Activated T-helper 2 cell treated with anti-CD3 and anti-CD28 coated beads, Interferon-gamma antibody, Interleukin-2, Interleukin-4, amounts not matched to agents 10 μg/mL and 5 μg/mL and 100 μg/mL, durations not matched to agents 14 hours and 24 hours and 36 hours (primary cell): ENCODE measurements at places on chromosomes 16 and 17. TPM values are rescaled to one million over a fixed set of nuclear protein-coding genes. Genes with fewer than 3 reads are reported as not detected.

Gene GNG13
- not detected in 2 replicates for total RNA-seq

Gene HIGD1B
- total RNA-seq, result not detected in 2 replicates

Gene P3H4
- total RNA-seq, result 7.8 and 8.6 TPM in 2 replicates

DNA sequence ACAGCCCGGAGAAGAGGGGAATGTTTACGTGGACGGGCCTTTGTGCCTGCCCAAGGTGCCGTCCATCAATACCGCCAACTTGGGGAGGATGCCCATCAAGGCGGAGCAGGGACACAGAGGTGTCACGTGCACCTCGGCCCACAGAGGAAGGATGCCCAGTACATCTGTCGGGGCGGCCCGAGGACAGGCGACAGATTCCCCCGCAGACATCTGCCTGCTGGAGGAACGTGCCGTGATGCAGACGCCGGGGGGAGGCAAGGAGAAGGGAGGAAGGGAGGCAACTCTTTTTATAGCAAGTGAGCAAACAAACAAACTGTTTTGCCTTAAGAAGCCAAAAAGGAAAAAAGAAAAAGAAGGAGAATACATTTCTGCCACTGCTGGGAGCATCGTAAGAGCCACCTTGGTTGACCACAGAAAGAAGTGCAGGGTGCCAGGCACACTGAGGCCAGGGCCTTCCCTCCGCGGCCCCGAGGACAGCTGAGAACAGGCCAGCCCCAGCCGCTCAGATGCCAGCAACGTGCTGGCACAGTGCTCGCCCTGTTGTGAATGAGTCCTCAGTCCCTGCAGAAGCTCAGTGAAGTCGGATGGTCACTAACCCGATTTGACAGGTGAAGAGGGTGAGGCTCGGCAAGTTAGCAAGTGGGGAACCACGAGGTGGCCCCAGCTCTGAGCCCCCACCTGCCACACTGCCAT is 146.4 kb downstream of the RBFOX3 start:
- DNase-seq, result no peak

DNA sequence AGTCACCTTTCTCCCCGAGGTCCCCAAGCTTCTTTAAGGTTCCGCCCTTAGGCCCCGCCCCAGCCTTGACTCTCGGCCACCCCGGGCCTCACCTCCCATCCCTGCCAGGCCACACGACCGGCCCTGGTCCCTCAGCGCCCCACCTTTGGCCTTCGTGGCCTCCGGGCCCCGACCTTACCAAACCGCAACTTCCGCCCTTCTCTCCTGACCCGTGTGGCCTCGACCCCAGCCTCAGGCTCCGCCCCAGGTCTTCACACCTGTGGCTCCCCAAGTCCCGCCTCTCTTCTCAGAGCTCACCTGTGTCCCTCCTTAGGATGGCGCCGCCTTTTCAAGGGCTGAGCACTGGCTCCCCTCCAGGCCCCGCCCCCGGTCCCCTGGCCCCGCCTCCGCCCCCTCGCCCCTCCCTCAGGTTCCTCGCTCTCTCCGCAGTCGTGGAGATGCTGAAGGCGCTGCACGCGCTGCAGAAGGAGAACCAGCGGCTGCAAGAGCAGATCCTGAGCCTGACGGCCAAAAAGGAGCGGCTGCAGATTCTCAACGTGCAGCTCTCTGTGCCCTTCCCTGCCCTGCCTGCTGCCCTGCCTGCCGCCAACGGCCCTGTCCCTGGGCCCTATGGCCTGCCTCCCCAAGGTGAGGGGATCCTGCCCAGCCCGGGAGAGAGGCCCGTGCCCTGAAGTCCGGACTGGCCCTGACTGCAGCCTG is 10.0 kb upstream of the CISD3 start:
- DNase-seq, result no peak
